ENCODE measurements at places on chromosomes 2 and 18. TPM values are rescaled to one million over a fixed set of nuclear protein-coding genes. Genes with fewer than 3 reads are reported as not detected.

FASTKD2 gene
- 32.0 TPM for total RNA-seq

REG3G gene
- not detected for total RNA-seq

SNED1 gene
- total RNA-seq = 3.8 TPM

DNA sequence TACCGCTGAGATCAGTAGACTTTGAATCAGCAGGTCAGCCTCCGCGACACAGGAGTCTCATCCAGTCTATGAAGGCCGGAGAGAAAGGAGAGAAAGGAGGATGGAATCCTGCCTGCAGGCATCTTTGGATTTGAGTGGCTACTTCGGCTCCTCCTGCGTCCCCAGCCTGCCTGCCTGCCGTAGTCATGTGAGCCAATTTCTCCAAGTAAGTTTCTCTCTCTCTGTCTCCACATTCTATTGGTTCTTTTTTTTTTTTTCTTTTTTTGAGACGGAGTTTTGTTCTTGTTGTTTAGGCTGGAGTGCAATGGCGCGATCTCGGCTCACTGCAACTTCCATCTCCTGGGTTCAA lies 16.7 kb downstream of the PDCD1 start:
- H3K27ac ChIP-seq = no peak overlapping the region
- no peak for DNase-seq

DNA sequence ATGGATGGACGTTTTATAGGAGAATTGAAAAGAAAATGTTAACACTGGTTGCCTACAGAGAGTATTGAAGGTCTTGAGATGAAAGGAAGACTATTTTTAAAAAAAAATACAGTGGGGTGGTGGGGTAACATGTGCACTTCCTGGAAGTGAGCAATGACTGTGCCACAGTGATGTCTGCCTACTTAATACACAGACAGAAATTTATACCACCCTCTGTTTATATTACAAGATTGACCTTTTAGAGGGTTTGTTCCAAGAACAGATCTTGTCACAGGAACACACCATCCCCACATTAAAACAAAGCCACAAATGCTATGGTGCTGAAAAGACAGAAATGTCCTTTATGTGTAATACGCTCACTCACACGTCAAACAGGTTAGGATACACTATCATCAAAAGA lies 87.6 kb downstream of the THADA start:
- DNase-seq = peak; percentile 11
- peaks cover 28% of the 10 kb centered on the region for H3K4me1 ChIP-seq
- H3K36me3 ChIP-seq = peaks cover 35% of the 10 kb centered on the region

CD8B gene
- 0.87 TPM for total RNA-seq

GRCh38 chr2:114068438-114068837 lies 178.5 kb downstream of the ACTR3 start:
- peak; percentile 14 for DNase-seq
- no peak overlapping the region for H3K4me3 ChIP-seq
- H3K27ac ChIP-seq = no peak overlapping the region
- no peaks in the 10 kb centered on the region for H3K36me3 ChIP-seq
- no peaks in the 10 kb centered on the region for H3K4me1 ChIP-seq

DNA sequence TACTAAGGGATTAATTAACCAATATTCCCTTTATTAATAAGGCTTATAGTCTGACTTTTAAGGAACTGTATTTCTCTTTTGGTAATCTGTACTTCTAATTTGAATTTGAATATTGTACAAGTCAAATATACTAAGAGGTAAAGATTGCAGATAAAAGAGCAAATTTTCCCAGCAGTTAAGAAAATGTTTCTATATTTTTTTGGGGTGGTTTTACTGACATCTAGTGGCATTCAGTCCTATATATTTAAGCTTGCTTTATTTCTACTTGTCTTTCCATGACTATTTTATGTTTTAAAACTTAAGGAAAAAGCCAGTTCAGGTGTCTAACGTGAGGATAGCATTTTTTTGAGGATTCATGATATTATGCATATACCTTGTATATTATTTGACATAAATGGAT lies 41.6 kb downstream of the TDRD15 start:
- no peak overlapping the region for H3K27ac ChIP-seq
- no peaks in the 10 kb centered on the region for H3K4me1 ChIP-seq
- no peak for DNase-seq
- no peaks in the 10 kb centered on the region for H3K36me3 ChIP-seq
- H3K27me3 ChIP-seq = no peaks in the 10 kb centered on the region

RAB17 gene
- total RNA-seq = not detected

ANKRD44 gene
- 125 TPM for total RNA-seq

GRCh38 chr2:156864325-156864724 lies 393.2 kb upstream of the GALNT5 start:
- no peaks in the 10 kb centered on the region for H3K36me3 ChIP-seq
- DNase-seq = no peak
- no peak overlapping the region for H3K27ac ChIP-seq
- H3K4me1 ChIP-seq = no peaks in the 10 kb centered on the region
- peaks cover 1% of the 10 kb centered on the region for H3K27me3 ChIP-seq

DNA sequence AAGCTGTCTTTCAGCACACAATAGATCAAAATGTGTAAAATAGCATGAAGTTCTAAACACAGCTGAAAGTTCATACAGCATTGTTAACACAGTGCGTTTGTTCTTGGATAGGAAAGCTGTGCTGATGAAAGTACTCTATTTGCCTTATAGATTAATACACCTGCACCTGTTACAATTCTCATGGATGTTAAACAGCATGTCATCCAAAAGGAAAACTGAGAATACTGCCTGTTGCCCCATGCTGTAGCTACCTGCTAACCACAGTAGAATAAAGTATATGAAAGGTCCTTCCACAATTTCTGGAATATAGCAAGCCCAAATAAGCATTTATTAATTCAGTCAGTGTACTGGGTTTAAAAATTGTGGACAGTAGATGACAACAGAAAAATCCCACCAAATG lies 166.7 kb upstream of the DTNA start:
- no peaks in the 10 kb centered on the region for H3K4me1 ChIP-seq
- no peak overlapping the region for H3K4me3 ChIP-seq
- H3K27ac ChIP-seq = no peak overlapping the region
- DNase-seq = no peak

CCDC74A gene
- 7.0 TPM for total RNA-seq

CCL20 gene
- total RNA-seq = 72.0 TPM

DNA sequence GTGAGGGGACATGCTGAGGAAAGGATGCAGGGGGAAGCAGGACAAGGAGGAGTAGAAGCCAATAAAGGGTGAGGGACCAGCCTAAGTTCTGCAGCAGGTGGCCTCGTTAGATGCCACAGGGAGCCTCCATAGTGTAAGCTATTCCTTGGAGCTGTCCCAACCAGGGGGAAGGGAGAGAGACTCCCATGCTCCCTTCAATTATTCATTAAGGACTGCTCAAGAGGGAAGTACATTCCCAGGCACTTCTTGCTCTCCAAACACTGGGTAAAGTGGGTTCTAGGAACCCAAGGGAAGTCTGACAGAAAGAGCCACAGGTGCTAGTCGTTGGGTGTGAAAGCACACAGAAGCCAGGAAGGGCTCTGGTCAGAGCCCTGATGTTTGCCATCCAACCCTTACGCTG lies 193.7 kb downstream of the SLC39A10 start:
- H3K27me3 ChIP-seq = no peaks in the 10 kb centered on the region
- H3K4me3 ChIP-seq = no peak overlapping the region
- H3K27ac ChIP-seq = no peak overlapping the region
- DNase-seq = no peak
- H3K4me1 ChIP-seq = peaks cover 3% of the 10 kb centered on the region

DNA sequence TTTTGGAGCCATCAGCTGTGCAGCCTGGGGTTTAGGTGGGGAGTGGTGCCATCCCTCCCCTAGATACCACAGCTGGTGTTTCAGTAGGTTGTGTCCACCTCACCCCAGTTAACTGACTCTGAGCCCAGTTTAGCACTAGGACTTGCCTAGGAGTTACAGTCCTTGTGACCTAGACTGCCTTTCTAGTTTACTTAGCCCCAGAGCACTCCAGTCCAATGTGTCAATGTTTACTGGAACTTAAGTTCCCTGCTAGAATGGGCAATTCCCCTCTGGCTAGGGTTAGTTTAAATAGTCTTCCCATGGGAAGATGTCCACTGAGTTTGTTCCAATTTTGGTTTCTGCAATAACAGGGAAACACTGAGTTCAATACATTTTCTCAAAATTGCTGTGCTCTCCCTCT lies 909.2 kb downstream of the CCDC85A start:
- H3K4me3 ChIP-seq = no peak overlapping the region
- H3K27ac ChIP-seq = no peak overlapping the region

- no peaks in the 10 kb centered on the region for H3K27me3 ChIP-seq
- peaks cover 28% of the 10 kb centered on the region for H3K36me3 ChIP-seq
- H3K4me3 ChIP-seq = no peak overlapping the region
- no peak for DNase-seq
Observed at GRCh38 chr2:174673876-174674275, 76.3 kb upstream of the WIPF1 start.

DNA sequence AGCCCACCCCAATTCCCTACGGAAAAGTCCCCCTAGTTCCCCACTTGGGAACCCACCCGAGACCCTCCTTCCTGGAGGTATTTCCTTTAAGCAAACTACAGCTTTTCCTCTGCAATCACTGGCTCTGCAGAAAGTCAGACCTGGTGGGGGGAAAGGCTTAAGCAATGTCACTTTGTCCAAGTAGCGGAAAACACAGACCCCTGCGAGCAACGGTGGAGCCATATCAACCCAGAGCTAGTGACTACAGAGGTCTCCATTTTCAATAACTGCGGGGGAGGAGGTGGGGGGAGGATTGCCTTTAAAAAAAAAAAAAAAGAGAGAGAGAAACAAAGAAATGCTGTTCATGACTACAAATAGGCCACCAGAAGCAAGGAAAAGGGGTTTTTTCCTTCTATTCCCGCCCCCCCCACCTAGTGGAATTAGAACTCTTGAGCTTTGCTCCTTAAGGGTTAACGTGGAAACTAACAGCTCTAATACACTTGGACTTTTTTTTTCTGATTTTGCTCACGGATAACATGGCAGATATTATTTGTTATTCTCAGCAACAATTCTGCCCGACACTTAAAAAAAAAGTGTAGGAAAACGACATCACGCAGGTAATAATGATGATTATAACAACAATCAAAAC lies 1.1 kb upstream of the FRZB start:
- no peaks in the 10 kb centered on the region for H3K36me3 ChIP-seq
- no peak overlapping the region for H3K4me3 ChIP-seq
- DNase-seq = no peak
- H3K27ac ChIP-seq = no peak overlapping the region

GRCh38 chr18:59323931-59324622 lies 5.6 kb upstream of the CPLX4 start:
- no peak overlapping the region for H3K27ac ChIP-seq
- H3K27me3 ChIP-seq = no peaks in the 10 kb centered on the region
- no peaks in the 10 kb centered on the region for H3K4me1 ChIP-seq
- H3K36me3 ChIP-seq = peaks cover 30% of the 10 kb centered on the region
- DNase-seq = no peak

All from activated CD4-positive, alpha-beta memory T cell treated with anti-CD3 and anti-CD28 coated beads for 36 hours (primary cell).